Activated effector memory CD4-positive, alpha-beta T cell treated with anti-CD3 and anti-CD28 coated beads, Interleukin-2, amount 50 U/mL, for 16 hours (primary cell): ENCODE measurements at places on chromosomes 11 and 22.

DNA sequence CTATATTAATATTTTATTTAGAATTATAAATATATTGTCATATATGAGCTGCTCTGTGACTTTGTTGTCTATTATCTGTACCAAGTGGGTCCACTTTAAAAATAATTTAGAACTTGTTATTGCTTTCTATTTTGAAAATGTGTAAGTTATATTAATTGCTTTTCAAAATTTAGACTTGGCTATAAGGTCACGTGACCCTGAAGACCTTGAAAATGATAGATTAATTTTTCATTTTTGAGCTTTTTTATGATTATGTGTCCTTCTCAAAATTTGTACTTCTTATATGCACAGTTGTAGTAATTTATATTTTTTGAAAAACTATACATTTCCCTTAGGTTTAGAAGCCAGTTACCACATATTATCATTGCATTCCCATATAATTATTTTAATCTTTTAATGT lies 697.0 kb upstream of the ANO5 start:
- no peak for DNase-seq

DNA sequence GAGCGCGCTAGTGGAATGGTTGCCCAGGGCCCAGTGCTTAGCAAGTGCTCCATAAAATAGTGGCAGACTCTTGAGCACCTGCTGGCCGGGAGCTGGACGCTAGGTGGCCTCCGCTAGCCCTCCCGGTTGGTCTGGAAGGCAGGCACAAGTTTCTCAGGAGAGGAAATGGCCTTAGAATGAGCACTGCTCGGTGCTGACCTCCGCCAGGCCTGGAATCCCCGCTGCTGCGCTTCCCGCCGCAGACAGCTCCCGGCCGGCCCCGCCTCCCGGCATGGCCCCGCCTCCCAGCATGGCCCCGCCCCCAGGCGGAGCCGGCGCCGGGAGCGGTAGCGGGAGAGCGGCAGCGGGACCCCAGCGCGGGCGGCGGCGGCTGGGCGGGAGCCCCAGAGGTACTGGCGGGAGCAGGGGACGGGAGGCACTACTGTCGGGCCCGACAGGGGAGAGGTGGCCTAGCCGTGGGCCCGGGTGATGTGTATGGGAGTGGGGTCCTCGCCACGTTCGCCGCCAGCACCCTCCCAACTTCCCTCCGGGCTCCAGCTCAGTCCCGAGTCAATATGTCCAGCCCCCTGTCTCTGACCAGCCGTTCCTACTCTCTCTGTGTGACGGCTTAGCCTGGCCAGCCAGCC lies at the start of gene SIPA1:
Gene SIPA1, plus strand, starts transcription at position 308 of the 626 bp plus-strand sequence. CDS start 2,821 bp downstream, outside the sequence.
- peak; percentile 91 for DNase-seq

DNA sequence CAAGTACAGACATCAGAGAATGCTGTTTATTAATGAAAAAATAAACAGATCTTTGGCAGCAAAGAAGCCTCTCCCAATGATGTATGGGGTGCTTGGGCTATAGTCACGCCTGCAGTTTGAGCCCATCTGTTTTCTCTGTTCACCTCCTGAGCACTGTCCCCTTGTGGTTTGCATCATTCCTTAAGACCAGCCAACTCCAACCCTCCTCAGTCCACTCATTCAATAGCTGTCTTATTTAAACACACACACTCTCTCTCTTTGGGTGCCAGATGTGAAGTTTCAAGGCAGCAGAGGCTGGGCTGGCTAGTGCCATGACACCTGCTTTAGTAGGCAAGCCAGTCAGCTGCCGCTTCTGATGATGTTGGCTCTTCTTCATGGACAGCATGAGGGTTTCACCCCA lies 58.1 kb downstream of the POLD3 start:
- DNase-seq: no peak

DNA sequence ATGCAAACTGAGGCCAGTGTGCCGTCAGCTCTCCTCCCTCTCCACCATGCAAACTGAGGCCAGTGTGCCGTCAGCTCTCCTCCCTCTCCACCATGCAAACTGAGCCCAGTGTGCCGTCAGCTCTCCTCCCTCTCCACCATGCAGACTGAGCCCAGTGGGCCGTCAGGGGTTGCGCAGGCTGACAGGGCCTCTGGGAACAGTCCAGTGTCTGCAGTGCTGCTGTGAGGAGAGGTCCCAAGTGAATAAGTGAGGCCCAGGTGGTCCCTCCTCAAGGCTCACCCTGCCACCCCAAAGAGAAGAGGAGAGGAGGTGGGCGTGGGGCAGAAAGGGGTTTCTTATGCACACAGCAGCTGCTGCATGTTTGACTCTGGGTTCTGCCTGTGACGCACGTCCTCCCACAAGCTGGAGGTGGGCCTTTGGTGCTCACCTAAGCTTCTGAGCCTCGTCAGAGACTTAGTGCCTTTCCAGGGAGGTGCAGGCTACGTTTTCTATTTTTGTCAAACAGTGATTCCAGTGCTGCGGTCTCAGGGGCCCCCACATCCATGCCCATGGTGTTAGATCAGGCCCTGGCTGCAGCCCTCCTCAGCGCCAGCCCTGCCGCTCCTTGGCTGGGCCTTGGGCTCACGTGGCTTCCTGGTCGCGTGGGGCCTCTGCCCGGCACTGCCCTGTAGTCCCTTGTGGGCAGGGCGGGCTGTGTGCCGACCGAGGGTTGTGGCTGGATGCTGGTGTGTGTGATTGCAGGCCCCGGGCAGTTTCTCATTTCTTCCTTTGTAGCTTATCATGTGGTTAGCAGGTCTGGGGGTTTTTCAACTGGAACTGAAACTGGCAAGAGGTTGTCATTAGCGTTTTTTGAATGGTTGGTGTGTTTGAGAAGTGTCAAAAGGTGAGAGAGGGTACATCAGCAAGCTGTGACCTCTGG lies 7.1 kb downstream of the TPCN2 start:
- peak; percentile 62 for DNase-seq

- DNase-seq: no peak
Measured at GRCh38 chr11:128715691-128716561, 22.1 kb downstream of the FLI1 start.

DNA sequence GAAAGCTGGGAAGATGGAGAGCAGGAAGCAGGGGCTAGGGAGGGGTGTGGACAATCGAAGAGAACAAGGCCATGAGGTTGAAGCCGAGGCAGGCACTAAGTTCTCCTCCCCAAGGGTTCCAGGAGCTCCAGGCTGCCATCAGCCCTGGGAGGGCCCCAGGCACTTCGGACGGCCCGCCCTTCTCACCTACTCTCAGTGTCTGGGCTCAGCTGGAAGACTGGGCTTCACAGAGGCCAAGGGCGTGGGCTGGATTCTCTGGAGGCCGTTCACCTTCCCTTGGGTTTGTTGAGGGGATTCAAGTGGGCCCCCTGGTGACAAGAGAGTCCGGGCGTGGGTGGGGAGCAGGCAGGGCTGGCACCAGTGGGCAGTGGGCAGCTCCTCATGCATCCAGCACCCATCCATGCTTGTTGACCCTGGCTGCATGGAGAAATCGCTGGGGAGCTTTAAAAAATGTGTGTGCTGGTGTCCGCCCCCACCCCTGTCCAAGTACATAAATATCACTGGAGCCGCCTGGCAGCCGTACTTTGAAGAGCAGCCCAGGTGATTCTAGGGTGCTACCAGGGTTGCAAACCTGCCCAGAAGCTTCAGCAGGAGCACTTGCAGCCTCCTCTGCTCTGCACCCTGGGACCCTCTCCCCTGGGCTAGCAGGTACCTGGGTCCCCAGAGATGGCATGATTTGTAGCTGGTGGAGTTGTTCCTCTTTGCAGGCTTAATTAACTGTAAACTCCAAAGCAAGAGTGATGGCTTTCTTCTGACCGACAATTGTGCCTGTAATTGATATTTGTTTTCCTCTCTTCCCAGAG lies 74.3 kb downstream of the RTL6 start:
- DNase-seq: peak; percentile 39

GRCh38 chr11:1523077-1523476 lies 36.5 kb upstream of the MOB2 start:
- no peak for DNase-seq

DNA sequence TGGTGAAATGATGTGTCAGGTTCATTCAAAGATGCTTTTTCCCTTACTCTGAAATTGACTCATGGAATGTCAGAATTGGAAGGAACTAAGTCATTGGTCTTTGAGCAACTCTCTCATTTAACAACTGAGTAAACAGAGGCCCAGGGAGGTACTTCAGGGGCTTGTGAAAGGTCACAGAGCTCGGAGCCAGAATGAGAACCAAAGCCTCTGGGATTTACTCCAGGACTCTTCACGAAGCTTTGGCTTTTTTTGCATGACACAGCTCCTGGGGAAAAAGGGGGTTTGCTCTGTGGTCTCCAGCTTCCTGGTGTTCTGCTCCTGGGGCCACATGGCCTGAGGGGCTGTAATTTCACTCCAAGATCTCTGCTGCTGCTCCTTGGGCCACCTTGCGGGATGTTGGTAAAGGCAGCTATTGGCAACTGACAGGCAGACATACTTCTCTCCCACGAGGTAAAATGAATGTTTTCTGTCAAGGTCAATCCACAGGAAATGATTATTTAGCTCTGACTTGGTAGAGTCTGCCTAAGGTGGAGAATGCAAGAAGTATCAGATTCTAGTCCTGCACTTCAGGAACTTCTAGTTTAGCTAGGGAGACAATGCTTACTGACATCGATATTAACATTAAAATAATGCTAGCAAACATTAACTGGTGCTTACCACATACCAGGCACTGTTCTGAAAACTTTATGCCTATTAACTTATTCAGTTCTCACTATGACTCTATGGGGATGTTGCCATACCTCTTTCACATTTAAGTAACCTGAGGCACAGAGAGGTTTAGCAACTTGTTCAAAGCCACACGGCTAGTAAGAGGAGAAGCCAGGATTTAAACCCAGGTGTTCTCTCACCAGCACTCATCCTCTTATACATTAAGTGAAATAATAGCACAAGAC lies 16.1 kb downstream of the PKNOX2 start:
- no peak for DNase-seq

- no peak for DNase-seq
Measured at GRCh38 chr11:65559951-65560537, 1.9 kb upstream of the LTBP3 start.

- no peak for DNase-seq
Measured at GRCh38 chr11:27061461-27061821, 20.8 kb downstream of the BBOX1 start.

DNA sequence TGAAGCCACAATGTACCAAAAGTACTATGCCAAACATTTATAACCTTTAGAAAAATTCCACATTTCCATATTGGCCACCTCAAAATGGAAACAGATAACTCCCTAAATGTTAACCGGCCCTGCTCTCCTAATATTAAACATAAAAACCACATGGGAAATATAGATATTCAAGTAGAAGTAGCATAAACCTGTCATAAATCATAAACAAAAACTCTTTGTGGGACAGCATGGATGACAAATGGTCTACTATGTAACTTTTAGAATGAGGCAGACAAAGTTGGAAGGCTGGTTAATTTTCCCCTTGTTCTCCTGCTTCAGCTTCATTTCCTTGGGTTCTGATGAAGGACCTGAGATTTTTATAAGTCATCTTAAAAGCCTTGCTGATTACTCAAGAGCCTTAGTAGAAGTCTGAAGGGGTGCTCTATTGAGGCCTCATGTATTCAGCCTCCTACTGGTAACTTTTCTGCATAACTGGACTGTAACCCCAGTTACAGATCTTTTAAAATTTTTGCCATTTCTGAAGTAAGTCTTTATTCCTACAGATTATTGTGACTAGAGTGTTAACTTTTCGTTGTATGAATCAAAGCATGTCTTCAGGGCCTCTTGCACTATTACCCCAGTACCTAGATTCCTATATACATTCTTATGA lies 116.4 kb downstream of the STIM1 start:
- no peak for DNase-seq

DNA sequence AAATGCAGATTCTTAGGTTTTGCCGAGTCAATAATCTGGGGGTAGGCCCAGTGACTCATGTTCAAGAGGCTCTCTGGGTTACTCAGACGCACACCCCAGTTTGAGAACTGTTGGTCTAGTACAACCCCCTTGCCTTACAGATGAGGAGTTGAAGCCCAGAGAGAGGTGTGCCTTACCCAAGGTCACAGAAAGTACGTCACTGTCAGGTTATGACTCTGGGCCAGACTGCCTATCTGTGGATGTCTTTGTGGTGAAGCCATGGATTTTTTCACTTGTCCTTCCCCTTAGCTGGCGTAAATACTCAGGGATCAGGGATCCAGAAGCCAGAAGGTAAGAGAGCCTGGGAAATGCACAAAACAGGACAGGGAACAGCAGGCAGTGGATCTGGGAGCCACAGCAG lies 25.2 kb upstream of the NECTIN1 start:
- no peak for DNase-seq

GRCh38 chr11:119181677-119182412 lies 3.4 kb upstream of the NHERF4 start:
- no peak for DNase-seq

GRCh38 chr11:5831196-5831829 lies 10.4 kb downstream of the OR52E6 start:
- no peak for DNase-seq
